Renal pelvis (tissue), 12 donors: ENCODE measurements at places on chromosomes 6 and 20. TPM values are rescaled to one million over a fixed set of nuclear protein-coding genes. Genes with fewer than 3 reads are reported as not detected.

Gene OR2B6
- polyA plus RNA-seq = not detected

Gene MDFI
- polyA plus RNA-seq = 39.6 TPM

- DNase-seq = no peak
Observed at GRCh38 chr6:154485815-154486214, 24.7 kb downstream of the CNKSR3 start.

DNA sequence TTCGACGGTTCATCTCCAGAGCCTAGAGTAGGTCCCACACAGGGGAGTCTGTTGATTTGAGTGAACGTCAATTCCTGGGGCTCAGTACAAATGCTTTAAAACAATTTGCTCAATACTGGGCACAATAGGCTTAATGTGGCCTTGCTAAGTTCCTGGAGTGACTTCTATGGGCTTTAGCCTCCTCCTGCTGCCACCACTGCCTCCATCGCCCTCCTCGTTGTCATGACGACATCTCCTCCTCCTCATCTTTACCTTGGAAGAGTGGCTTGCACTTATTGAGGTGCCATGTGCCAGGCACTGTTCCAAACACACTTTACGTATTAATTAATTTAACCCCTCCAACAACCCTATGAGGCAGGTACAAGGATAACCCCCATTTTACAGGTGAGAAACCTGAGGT lies 11.8 kb upstream of the ZMYND8 start:
- no peak for DNase-seq

DNA sequence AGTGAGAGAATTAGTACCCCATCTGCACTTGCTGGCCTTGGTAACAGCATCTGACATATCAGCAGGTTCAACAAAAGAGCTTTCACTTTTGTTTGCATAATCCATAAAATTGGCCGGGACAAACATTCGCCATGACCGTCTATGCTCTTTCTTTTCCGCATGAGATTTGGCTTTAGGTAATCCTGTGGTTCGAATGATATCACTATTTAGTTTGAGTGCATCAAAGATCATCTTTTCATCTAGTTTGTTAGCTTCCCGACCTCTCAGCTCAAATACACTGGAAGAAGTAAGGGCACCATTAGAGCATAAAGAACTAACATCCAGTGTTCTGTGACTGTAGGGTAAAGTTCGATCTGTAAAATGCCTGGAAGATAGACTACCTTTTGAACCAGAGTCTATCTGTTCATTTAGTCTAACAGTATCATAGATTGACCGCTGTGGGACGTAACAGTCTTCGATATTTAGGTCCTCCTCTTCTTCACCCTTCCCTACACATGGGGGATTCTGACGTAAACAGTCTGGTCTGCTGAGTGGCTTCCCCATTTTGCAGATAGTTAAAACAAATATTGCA lies 101.6 kb downstream of the DST start:
- DNase-seq = peak; percentile 40

GRCh38 chr20:49361862-49362660 lies 84.2 kb upstream of the ZNFX1 start:
- no peak for DNase-seq

DNA sequence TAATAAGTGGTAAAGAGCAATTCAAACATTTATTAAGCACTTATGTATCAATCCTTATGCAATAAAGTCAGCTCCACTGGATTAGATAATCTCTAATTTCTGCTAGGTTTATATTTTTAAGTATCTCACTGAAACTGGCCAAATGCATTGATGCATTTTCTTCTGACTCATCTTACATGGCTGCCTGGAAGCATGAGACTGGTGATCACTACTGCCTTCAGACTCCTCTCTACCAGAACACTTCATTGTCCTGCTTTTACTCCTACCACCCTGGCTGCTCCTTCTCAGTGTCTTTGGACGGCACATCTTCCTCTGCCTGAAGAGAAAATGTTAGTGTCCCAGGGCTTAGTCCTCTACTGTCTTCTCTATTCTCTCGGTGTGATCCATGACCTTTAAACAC lies 7.4 kb downstream of the CEP85L start:
- DNase-seq = no peak

- DNase-seq = no peak
Observed at GRCh38 chr6:40410821-40411220, 176.3 kb downstream of the LRFN2 start.

- DNase-seq = no peak
Observed at GRCh38 chr20:12837646-12838045, 171.1 kb upstream of the SPTLC3 start.

DNA sequence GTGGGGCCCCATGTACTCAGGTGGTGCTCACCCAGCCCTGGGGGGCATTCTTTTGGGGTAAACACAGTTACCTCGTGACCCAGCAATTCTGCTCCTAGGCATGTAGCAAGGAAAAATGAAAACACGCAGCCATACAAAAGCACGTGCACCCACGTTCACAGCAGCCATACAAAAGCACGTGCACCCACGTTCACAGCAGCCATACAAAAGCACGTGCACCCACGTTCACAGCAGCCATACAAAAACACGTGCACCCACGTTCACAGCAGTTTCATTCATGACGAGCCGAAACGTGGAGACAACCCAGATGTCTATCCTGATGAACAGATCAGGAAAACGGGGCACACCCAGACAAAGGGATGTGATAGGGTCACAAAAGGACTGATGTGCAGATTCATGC lies 57.1 kb downstream of the YTHDF1 start:
- no peak for DNase-seq

DNA sequence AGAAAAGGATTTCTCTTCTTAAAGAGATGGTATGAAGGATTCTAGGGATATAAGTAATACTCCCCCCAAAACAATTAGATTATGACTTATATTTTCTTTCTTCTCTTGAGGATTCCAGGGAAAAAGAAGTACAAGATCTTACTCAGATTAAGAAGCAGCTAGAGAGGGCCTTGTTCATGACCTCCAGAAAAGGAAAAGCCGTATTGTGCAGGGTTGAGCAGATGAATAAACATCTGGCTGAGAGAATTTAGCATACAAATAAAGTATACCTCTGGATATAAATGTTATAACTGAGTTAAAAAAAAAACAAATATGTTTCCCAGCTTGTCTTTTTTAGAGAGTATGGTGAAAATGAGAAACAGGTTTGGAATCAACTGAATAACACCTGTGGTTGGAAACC lies 11.3 kb downstream of the MYO6 start:
- DNase-seq = no peak

Gene KCNS1
- 0.77 TPM for polyA plus RNA-seq

Gene RNF5
- polyA plus RNA-seq = 95.0 TPM

Gene SLC52A3
- 4.3 TPM for polyA plus RNA-seq

DNA sequence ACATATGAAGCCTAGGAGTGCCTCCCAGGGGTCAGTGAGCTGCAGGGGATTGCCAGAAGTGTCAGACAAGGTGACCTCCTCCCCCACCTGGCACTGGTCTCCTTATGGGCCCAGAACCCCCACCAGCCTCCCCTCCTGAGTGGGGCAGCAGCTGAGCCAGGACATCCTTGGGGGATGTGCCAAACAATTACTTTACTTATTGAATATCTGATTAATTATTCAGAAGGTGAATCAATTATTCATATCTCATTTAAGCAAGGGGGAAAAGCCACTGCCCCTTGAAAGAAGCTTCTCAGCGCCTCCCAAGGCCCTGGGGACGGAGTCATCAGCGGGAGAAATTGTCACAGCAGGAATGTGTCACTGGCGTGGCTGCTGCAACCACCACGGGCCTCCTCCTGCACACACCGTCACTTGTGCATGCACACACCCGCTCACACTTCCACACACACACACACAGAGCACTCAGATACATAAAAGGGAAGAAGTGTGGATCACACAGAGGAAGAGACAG lies 123.4 kb upstream of the MAFB start:
- DNase-seq = no peak

Gene FAM162B
- polyA plus RNA-seq = 3.5 TPM

DNA sequence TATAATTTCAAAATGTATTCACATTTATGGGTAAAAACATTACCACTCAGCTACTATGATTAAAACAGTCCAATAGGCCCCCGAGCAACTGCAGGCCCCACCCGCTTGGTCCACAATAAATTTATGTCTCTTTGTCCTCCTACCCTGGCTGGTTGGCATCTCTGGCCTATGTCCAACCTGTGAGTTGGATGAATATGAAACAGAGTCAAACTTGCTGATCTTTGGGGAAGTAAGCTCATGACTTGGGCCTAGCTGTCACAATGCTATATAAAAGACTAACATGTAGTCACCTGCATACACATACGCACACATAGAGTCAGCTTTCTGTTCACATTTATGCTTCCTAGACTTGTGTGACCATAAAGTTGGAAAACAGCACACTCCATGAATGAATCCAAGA lies 20.5 kb downstream of the MAP7 start:
- DNase-seq = no peak

DNA sequence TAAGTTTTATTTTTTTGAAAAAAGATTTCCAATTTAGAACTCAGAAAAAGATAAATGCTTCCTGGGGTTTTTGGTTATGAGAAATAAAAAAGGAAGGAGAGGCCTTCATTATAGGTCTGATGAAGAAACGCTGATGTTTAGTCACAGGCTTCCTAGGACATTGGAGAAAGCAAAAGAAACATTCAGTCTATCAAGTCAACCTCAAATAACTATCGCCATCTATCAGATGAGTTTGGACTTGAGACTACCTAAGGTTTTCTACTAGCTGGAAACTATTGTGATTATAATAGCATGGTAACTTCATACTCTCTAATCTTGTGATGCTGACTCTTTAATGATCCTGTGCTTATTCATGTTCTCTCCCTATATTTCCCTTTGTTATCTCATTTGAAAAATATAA lies 171.3 kb downstream of the TPBG start:
- DNase-seq = no peak

- DNase-seq = no peak
Observed at GRCh38 chr6:12343122-12343439, 52.9 kb downstream of the EDN1 start.

- DNase-seq = no peak
Observed at GRCh38 chr6:143363299-143363698, 87.2 kb downstream of the ADAT2 start.

GRCh38 chr6:134358320-134358719 lies 40.4 kb upstream of the SGK1 start:
- no peak for DNase-seq

DNA sequence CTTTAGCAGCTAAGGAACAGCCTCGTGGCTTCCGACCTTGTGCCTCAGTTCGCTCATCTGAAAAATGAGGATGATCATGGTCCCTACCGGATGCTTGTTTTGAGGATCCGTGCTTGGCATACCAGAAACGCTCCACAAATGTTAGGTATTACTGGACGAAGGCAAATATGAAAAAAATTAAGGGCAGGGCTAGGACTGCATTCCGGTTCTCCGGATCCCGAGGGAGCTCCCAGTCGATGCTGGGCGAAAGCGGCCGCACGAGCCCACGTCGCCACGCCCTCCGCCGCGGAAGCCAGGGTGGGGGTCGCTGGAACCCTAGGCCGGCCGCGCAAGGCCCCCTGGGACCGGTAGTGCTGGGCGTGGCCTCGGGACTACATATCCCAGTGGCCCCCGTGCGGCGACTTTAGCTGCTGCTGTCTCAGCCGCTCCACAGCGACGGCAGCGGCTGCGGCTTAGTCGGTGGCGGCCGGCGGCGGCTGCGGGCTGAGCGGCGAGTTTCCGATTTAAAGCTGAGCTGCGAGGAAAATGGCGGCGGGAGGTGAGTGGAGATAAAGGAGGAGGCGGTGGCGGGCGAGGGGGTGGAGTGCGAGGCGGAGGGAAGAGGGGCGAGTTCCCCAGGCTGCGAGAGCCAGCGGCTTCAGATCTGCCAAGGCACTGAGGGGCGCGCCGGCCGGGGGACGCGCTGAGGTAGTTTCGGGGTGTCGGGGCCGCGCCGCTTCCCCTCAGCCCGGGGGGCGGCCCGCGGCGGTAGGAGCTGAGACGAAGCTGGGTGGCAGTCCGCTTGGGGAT lies at the start of gene NCOA3:
NCOA3 (plus strand) TSS at position 406 of the 789 bp plus-strand sequence. CDS start 120,361 bp downstream, outside the sequence.
- DNase-seq = peak; percentile 96

DNA sequence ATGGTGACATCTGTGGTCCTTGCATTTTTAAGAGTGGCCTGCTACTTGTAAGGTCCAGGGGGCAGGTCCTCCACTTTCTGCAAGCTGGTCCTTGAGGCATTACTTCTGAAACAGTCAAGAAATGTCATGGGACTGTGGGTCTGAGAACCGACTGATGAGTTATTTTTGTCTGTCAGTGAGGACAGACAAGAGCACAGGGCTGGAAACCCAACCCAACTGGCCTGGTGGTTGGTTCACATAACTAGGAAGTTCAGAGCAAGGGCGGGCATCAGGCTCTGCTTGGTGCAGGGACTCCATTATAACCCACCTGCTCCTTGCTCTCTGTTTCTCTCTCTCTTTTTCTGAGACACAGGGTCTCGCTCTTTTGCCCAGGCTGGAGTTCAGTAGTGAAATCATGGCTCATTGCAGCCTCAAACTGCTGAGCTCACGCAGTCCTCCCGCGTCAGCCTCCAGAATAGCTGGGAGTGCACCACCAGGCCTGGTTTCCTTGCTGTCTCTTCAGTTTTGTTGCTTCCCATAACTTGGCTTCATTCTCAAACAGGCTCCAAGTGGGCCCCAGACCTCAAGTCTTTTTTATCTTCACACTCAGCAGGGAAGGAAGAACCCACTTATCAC lies 9.2 kb downstream of the CST3 start:
- no peak for DNase-seq

Gene TFEB
- 9.4 TPM for polyA plus RNA-seq

DNA sequence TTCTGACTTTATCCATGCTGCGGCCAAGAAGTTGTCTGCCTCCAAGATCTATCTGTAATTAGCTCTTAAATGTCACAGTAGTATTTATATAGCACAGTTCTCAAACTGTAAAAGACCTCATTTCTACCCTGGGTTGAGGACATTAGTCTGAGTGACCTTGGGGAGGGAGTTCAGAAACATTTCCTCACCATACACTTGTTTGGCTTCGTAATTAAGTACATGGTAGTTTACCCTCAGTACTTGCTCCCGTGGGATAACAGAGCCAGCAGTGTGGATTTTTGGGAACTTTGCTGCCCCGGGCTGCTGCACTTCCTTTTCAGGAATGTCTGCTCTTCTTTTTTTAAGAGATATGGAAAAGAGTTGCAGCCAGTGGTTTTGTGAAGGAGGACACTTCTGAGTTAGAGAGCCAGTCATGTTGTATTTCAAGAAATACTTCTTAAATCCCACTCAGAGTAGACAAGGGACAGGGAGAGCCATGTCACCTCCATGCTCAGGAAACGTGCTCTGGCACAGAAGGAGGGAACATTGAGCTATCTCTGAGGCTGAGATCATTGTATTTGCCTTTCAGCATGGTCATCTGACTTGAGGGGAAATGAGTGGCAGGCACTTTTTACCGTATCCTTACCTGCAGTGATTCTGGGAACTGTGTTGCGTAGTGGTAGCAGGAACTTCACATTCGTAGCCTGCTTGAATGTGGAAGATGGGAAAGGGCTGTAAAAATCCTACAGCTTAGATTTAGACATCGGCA lies 33.6 kb downstream of the RPRD1B start:
- DNase-seq = no peak

Gene KHDC1L
- not detected for polyA plus RNA-seq

Gene METTL24
- polyA plus RNA-seq = 13.6 TPM

- DNase-seq = no peak
Observed at GRCh38 chr6:119676961-119677360, 327.4 kb upstream of the MAN1A1 start.

Gene HLA-DPB1
- polyA plus RNA-seq = 21.6 TPM

Gene SLC25A27
- polyA plus RNA-seq = 29.1 TPM

- no peak for DNase-seq
Observed at GRCh38 chr6:6781873-6782227, 193.3 kb downstream of the LY86 start.
